Upper lobe of left lung (tissue), 6 donors: ENCODE measurements at places on chromosomes 1 and 21. TPM values are rescaled to one million over a fixed set of nuclear protein-coding genes. Genes with fewer than 3 reads are reported as not detected.

GRCh38 chr21:27639286-27639685, 672.4 kb upstream of the ADAMTS5 start:
- H3K27ac ChIP-seq: no peak overlapping the region
- H3K4me3 ChIP-seq: no peak overlapping the region
- no peaks in the 10 kb centered on the region for H3K36me3 ChIP-seq
- H3K27me3 ChIP-seq: no peaks in the 10 kb centered on the region

DNA sequence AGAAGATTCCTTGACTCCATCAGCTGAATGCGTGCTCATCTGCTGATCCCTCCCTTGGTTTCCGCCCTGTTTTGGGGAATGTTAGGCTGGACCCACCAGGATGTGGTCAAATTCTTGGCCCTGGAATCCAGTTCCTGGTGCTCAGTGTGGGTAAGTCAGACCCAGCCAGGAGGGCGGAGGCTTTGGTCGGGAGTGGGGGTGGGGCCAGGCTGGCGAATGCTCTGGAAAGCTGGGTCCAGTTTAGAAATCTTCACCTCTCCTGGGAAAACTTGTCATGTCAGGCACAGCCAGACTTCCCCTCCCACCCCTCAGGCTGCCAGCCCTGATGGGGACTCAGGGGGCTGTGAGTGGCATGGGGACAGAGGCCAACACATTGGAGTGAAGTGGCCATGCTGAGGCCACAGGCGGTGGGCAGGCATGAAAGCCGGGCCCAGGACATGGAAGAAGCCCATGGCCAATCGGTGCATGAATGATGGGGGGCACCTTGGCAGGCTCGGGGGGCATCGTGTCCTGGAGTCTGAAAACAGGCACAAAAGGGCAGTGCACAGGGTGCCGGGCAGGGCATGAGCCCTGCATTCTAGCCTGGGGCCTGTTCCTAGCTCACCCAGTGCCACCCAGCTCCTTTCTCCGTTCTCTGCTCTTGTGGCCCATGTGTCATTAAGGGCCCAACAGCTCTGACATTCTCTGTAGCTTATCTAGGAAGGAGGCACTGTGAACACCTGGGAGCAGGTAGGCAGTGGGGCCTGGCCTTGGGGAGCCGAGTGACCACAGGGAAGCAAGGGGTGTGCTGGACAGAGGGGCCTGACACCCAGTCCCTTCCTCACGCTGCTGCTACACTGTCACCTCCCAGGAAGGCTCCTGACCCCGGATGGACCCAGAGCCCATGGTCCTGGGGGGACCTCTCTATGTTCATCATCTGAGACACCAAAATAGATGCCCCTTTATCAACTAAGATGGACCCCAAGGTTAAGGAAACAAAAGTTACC, 14.6 kb upstream of the PADI1 start:
- H3K27me3 ChIP-seq: no peaks in the 10 kb centered on the region
- no peak overlapping the region for H3K27ac ChIP-seq
- no peak for DNase-seq
- no peaks in the 10 kb centered on the region for H3K36me3 ChIP-seq

DNA sequence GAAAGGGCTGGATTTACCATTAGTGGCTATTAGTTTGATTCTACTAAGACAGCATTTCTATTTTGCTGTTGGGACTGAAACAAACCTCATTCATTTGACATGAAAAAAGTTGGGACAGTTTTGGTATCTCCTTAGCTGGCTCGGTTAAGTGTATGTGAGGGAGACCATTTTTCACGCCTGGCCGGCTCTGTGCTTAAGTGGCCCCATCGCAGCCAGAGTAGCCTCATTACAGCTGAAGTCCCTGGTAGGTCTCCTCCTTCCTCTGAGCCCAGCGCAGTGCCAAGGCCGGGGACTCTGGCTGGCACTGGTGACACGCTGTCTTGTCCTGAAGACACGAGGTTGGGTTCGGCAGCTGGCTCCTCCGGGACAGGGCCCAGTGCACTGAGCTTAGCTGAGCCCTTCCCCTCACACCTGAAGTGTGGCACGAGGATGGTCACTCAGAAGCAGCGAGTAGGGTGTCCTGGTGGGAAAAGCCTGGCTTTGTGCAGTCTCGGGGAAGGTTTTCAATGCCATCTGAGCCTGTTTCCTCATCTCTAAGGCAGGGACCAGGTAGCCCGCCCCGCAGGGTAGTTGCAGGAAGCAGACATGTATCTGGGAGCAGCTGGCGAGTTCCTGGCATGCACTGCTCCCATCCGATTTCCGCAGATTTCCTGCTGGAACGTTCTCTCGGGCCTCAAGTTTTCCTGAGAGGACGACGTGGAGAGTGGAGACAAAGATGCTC, 196.5 kb downstream of the DYRK1A start:
- peak overlapping the region; percentile 75 for H3K4me3 ChIP-seq
- peak overlapping the region; percentile 86 for H3K27ac ChIP-seq
- H3K36me3 ChIP-seq: no peaks in the 10 kb centered on the region
- H3K4me1 ChIP-seq: peaks cover 16% of the 10 kb centered on the region

DNA sequence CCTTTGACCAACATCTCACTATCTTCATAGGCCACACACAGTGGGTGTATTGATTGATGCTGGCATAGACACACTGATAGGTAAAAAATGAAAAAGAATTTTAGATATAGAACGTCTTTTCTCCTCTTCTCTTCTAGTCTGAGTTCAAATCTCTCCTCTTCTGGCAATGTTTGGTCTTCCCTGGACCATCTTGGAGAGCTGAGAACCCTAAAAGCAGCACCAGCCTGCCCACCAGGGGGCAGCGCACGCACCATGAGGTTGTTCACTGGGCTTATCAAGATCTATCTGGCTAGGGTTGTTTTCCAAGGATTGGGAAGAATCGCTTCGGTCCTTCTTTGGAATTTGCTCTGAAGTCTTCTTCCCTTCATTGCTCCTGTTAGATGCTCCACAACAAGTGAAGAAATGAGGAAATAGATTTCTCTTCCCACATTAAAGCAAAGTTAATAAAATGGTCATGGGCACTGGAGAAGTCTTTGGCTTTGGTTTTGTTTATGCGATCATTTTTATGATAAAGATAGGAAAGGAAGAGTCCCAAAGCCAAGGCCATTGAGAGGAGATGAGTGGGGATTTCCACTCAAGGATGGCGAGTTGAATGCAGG, 104.0 kb upstream of the OLIG2 start:
- peaks cover 5% of the 10 kb centered on the region for H3K4me1 ChIP-seq
- DNase-seq: peak; percentile 86
- H3K4me3 ChIP-seq: no peak overlapping the region
- H3K36me3 ChIP-seq: no peaks in the 10 kb centered on the region

Gene GUCA2A
- 0.47 TPM for total RNA-seq
